ENCODE measurements at places on chromosomes 2 and 18.
A peak's percentile ranks its signal among the peaks of the same experiment; 100 is the strongest.

- no peak for DNase-seq
Measured at GRCh38 chr2:44119878-44120277, 48.8 kb upstream of the PPM1B start.

- DNase-seq: peak; percentile 23
Measured at GRCh38 chr18:59996370-59996966, 96.7 kb downstream of the PMAIP1 start.

DNA sequence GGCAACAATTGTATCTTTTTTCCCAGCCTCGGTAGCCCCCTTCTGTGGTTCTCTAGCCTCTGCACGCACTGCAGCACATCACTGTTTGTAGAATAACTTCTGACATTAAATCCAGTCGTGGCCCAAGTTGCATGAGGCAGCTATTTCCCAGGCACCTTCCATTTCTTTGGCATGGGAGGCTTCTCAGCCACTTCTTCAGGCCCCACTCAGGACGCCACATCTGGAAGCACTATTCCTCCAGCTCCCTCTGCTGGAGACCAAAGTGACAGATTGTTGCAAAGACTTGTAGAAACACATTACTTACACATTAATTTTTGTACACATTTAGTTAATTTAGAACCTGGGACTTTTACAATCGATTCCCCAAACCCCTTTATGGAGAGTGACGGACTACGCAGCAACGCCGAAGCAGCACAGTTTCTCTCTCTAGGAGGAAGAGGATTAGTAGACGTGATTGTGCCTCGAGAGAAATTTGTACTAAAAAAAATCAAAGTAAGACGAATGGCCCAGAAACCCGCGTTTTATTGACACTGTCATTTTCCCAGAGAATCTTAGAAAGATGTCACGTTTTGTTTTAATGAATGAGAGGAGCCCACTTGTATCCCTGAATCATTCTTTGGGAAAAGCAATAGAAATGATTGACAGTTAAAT, 57.8 kb upstream of the RGPD5 start:
- DNase-seq: peak; percentile 35

- DNase-seq: no peak
Measured at GRCh38 chr2:236047176-236047575, 121.0 kb downstream of the GBX2 start.

- no peak for DNase-seq
Measured at GRCh38 chr2:162116352-162116751, 35.7 kb downstream of the GCG start.

Measured in activated CD4-positive, alpha-beta T cell treated with anti-CD3 and anti-CD28 coated beads, Interleukin-10, Interleukin-2, amounts not matched to agents 100 ng/mL and 50 ng/mL, durations not matched to agents 16 hours and 8 hours (primary cell).